Stimulated activated naive CD8-positive, alpha-beta T cell treated with anti-CD3 and anti-CD28 coated beads, Interleukin-15, Interleukin-2, amounts not matched to agents 100 U/mL and 50 U/mL, for 24 hours (primary cell): ENCODE measurements at places on chromosomes 13 and 19.

DNA sequence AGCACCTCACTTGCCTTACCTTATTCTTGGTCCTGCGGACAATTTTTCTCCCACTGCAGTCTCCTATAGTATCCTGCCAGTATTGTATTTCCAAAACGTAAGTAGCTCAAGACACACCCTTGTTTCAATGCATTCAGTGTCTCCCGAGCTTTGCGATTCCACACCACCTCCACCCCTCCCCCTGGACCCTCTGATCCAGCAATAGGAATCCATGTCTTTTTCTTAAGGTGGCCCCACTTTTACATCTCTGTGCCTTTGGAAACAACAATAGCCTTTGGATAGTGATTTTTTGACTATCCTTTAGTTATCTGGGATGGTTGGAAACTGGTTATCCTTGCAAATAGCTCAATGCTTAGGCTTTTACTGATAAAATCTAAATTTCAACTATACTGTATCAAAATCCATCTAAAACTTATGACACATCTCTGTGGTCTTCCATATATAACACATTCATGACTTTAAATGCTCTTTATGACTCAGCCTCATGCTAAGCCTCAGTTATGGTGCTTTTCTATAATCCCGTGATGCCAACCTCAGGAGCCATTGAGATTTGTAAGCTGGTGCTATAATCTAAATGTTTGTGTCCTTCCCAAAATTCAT, 27.1 kb downstream of the FAM216B start:
- DNase-seq, result no peak

GRCh38 chr13:96403241-96403640, 313.3 kb downstream of the HS6ST3 start:
- DNase-seq, result no peak

DNA sequence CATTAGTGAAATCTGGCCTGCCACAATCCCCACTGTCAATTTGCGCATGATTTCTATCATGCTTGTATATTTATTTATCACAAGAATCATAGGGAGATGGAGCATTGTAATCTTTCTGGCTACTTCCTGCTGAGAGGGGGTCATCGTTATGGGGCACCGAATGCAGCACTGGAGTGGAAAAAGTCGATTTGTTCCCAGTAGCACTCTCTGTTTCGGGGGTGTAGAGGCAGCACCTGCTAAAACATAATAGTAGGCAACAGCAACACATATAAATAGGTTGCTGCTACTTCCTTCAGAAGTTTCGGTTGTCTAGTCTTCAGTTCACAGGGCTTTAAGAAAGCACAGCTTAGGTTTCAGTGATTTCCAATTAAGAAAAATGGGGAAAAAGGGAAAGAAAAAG, 23.4 kb upstream of the CEACAM21 start:
- no peak for DNase-seq

DNA sequence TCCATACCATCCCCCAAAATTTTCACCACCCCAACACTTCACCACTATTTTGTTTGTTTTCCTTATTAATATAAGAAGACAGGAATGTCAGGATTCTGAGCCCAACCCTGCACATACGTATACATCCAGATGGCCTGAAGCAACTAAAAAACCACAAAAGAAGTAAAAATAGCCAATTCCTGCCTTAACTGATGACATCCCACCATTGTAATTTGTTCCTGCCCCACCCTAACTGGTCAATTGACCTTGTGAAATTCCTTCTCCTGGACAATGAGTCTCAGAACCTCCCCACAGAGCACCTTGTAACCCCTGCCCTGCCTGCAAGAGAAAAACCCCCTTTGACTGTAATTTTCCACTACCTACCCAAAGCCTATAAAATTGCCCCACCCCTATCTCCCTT, 132.5 kb downstream of the ZNF675 start:
- DNase-seq, result no peak

- DNase-seq, result no peak
Observed at GRCh38 chr19:10896851-10897526, 25.6 kb downstream of the CARM1 start.

- no peak for DNase-seq
Observed at GRCh38 chr13:50990818-50991506, 81.4 kb downstream of the RNASEH2B start.
